ENCODE measurements at places on chromosomes 7 and 10.

DNA sequence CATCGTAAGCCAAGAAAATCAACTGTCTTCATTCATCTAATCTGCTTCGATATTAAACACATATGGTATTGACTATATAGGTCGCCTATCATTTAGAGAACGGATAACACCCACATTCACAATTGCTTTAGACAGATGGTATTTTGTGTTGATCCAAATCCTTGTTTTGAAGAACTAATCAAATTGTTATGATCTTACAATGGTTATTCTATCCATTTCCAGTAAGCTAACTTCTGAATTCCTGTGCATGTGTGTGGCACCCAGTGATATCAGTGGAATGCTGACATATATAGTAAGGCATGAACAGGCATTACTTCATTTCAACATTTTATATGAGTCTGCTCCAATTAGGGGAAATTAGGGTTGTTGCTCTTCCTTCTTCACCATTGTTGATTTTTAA, 98.8 kb downstream of the SEMA3E start:
- no peak for DNase-seq

GRCh38 chr7:142413280-142414000, 155.6 kb upstream of the PRSS58 start:
- no peak for DNase-seq

GRCh38 chr10:1043532-1043995, 5.4 kb downstream of the IDI1 start:
- no peak for DNase-seq

- no peak for DNase-seq
Measured at GRCh38 chr10:1698185-1698584, 39.1 kb downstream of the ADARB2 start.

GRCh38 chr10:122163174-122164022, 107.7 kb upstream of the BTBD16 start:
- DNase-seq: no peak

DNA sequence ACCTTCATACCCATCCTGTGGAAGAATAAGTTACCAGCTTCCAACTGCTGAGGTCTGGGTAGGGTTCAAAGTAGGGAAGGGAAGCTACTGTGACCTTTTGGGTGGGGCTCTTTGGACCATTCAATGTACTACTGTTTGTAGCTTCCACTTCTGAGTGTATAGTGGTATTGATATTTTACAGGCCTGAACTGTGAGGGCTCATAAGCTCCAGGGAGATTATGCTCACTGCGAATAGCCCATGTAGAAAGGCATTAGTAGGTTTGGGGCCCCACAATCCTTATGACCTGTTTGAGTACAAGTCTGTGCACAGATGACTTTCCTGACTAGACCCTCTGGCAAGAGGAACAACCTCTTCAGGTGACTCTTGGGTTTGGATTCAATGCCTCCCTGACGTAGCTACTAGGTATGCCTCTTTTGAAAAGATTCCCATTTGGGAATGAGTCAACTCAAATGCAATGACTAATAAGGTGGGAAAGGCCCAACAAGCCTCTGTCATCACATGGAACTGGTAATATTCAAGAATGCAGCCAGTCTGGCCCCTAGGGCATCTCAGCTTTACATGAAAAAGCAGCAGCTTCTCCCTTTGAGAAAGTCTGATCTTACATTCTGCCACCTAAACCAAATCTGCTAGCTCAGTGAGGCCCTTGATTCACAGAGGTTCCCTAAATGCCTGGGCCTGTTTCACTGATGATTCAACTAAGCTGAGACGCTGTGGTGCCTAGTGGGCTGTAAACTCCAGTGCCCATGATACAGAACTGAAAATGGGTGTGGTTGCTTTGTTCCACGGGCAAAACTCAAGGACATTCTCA, 79.8 kb downstream of the ABI1 start:
- no peak for DNase-seq

GRCh38 chr10:99619090-99619800, 994 bp downstream of the SLC25A28 start:
- no peak for DNase-seq

- no peak for DNase-seq
Measured at GRCh38 chr7:732556-732955, 5.5 kb upstream of the PRKAR1B start.

DNA sequence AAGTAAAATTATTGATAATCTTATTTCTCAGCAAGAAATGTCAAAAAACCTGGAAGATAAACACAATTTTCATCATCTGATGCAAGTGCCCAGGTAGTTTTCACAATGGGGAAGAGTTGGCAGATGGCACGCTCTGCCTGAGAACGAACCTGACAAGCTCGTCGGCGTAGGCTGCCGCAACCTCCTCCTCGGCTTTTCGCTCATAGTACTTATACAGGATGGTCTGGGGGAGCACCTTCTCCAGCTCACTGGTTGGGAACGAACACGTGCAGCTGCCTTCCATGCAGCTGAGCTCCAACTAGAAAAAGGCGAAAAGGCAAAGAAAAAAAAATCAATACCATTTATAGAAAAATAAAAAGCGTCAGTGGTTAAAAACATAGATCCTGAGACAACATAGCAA, 68.9 kb downstream of the RNF216 start:
- DNase-seq: no peak

DNA sequence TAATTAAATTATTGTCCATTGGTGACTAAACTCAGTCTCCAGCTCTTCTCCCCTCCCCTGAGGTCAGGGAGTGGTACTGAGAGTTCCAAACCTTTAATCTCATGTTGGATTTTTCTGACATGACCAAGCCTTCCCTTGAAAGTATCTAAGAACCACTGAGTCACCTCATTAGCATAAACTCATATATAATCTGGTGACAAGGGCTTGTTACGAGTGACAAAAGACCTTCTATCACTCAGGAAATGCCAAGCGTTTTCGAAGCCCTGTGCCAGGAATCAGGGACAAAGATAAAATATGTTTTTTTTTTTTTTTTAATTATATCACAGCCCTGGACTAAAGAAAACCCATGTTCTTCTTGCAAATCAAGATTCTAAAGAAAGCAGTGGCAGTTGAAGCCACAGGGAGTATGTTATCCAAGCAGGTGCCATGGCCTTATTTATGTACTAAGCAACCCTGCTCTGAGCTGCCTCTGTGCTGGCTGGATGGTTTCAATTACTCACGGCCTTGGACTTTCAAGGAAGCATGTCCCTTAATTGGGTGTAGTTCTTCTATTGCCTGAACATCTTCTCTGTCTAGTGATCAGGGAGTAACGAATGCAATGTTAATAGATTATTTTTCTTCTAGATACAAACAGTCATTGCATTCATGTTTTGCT, 169.0 kb upstream of the PRKCQ start:
- no peak for DNase-seq

- no peak for DNase-seq
Measured at GRCh38 chr10:6995341-6995740, 415.3 kb upstream of the PRKCQ start.

- DNase-seq: no peak
Measured at GRCh38 chr10:118746246-118746645, 8.5 kb downstream of the CACUL1 start.

DNA sequence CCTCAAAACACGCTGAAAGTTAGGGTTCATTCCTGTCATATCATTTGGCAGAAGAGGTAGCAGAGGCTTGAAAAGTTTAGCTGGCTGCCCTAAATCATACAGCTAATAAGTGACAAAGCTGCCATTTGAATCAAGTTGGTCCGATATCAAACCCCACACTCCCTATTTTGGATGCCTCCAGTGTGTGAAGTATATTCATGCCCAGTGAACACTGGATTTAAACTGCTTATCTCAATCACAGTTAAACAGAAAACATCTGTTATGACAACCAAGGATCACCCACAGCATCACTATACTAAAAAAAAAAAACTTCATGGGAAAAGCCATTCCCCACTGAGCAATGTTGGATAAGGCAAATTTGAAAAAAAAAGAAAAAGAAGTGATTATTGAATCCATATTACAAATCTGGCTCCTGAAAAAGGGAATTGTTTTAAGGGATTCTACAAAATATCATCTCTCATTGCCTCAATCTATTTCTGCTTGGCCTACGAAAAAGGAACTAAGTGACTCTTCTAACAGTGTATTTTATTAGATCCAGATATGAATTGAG, 48.3 kb downstream of the ABCB1 start:
- DNase-seq: no peak

DNA sequence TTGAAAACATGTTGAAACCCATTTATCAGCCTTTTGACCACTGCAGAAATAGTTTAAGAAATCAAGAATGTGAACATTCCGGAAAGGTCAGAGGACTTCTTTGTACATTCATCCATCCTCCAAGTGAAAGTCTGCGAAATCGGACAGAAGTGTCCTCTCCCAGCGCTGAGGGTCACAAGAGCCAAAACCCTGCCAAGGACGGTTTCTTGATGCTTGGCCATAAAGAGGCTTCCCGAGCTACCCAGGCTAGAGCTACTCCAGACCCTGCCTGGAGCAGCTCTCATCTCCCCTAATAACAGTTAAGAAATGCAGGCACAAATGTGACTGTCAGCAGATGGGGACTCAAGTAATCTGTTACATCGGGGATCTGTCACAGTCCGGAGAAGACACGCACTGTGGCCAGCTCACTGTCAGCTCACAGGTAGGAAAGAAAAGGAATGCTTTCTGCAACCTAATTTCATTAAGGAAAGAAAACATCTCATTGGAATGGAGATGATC, 4.5 kb upstream of the CYTH3 start:
- no peak for DNase-seq

DNA sequence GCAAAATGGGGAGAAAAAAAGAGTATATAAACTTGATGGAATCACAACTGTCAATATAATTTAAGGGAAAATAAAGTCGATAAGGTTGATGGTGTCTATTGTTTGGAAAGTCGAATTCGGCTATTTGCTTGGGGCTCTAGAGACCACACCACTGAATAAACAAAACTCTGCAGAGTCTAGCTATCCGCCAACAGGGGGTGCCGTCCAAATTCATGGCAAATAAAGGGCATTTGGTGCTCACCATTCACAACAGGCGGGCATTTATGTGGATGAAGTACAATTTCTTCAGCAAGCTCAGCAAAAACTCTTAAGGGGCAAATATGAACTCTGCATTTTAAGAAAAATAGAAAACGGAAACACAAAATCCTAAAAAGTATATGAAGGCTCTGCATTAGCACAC, 23.3 kb downstream of the CD36 start:
- no peak for DNase-seq

GRCh38 chr10:77798940-77799339, 127.6 kb downstream of the DLG5 start:
- DNase-seq: no peak

GRCh38 chr7:27952456-27953285, 212.7 kb downstream of the TAX1BP1 start:
- DNase-seq: no peak

GRCh38 chr7:138842111-138842510, 44.1 kb upstream of the ATP6V0A4 start:
- no peak for DNase-seq

DNA sequence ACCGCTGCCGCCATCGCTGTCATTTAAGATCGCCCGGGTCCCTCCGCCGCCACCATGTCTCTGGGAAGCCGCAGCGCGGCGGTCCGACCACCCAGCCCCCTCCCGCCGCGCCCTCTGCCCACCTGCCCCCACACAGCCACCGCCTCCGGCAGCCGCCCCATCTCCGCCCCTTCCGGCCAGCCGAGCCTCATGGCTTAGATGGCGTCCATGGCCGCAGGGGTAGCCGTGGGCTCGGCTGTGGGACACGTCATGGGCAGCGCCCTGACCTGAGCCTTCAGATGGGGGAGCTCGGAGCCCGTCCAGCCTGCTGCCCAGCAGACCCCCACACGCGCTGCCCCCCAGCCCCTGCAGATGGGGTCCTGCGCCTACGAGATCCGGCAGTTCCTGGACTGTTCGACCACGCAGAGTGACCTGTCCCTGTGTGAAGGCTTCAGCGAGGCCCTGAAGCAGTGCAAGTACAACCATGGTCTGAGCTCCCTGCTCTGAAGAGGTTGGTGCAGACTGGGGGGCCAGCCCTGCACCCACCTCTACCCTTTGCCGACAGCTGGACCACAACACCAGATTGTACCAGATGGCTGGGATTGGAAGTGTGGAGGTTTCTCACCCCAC, 38.0 kb upstream of the TARP start:
- no peak for DNase-seq

DNA sequence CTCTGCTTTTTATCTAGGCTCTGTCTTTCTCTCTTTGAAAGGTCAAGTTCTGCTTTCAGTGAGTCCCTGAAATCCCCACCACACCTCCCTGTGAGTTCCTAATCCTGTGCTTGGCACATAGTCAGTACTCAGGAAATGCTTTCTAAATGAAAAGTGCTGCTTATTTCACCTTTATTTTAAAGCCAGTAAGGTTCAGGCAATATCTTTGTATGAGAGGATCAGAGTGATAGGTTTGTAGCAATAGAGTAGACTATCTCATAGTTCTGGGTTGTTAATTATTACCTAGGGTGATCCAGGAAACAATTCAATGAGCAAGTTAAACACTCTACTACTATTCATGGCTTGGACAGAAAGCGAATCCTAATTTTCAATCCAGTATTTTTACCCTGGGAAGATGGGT, 7.4 kb upstream of the LAMB1 start:
- no peak for DNase-seq

DNA sequence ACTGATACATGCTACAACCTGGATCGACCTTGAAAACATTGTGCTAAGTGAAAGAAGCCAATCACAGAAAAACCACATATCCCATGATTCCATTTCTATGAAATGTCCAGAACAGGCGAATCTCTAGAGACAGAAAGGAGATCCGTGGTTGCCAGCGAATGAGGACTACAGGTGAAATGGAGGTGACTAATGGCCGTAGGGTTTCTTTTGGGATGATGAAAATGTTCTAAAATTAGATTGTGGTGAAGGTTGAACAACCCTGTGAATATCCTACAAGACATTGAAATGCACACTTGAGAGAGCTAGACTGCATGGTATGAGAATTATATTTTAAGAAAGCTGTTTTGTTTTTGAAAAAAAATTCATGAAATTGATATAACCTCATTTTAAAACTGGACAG, 188.5 kb upstream of the PLXNA4 start:
- DNase-seq: no peak

- peak; percentile 11 for DNase-seq
Measured at GRCh38 chr10:31129271-31129670, 97.6 kb upstream of the ZNF438 start.

DNA sequence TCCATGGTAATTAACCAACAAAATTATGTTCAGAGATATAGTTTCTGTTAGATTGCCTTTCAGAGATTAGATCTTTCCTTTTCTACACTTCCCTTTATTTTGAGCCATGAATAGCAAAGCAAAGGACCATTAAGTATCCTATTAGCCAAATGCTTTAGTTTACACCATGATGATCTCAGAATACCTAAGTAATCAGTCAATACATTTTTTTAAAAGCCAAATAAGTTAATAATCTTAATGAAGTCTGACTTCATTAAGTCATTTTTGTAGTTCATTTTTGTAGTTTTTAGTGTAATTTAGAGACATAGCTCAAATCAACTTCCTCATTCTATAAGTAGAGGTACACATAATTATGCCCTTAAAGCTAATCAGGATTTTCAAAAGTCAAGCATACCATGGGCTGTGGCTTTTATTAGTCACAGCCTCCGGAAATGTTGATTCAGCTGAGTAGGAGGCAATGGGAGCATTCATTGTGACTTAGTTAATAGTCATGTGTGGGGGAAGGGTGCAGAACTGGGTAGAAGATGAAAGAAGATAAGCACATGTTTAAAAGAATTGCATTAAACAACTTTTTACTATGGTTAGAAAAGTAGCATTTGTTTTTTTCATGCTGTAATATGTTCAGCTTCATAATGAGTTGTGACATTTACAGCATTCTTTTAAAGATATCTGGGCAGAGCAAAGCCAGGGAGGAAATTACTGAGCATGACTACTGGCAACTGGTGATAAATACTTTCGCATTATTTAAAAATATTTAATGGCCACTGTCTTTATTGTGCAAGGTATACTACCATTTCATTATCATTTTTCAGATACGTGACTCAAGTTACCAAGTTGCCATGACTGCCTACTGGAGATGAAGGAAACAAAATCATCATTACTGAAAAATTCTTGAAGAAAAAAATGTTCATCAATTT, 57.3 kb upstream of the CCDC71L start:
- DNase-seq: no peak

Measured in NCI-H446 (cell line).